BJ (cell line): ENCODE measurements at places on chromosomes 5 and 9.

- DNase-seq: no peak
Measured at GRCh38 chr5:160485364-160485969, 63.8 kb downstream of the PTTG1 start.

- no peak for DNase-seq
Measured at GRCh38 chr9:92133949-92134604, 18.9 kb upstream of the SPTLC1 start.

- DNase-seq: no peak
Measured at GRCh38 chr9:96232539-96233241, 69.3 kb downstream of the HSD17B3 start.

- no peak for DNase-seq
Measured at GRCh38 chr5:9166202-9167112, 379.4 kb downstream of the SEMA5A start.

- DNase-seq: no peak
Measured at GRCh38 chr9:93318480-93318879, 133.0 kb upstream of the FAM120A start.

DNA sequence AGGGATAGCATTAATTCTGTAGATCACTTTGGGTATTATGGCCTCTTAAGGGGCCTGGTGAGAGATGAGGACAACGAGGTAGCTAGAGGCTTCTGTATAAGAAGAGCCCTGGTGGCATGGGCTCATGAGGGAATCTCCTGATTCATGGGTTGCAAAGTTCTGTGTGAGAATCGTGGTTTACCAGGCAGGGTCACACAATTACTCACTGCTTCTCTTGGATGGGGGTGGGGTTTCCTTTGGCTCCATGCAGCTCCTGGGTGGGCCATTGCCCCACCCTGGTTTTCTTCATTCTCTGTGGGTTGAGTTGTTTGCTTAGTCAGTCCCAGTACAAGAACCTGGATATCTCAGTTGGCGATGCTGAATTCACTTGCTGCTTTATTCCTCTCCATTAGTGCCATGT, 30.9 kb upstream of the TNFSF15 start:
- no peak for DNase-seq

GRCh38 chr9:95491543-95492320, 25.0 kb downstream of the PTCH1 start:
- no peak for DNase-seq

DNA sequence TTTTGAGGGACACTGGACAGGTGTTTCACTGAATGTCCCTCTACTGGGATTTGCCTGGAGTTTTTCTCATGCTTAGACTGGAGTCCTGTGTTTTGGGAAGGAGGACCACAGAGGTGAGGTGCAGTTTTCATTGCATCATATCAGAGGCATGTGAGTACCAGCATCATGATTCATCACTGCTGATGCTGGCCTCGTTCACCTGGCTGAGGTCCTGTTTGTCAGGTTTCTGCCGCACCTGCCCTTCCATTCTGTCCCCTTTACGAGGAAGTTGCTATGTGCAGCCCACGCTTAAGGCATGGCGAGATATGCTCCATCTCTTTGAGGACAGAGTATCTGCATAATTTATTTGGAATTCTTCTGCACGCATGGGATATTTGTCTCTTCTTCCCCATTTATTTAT, 162.1 kb downstream of the TENT4A start:
- DNase-seq: no peak

- DNase-seq: no peak
Measured at GRCh38 chr5:141935538-141935937, 11.9 kb downstream of the DELE1 start.

- no peak for DNase-seq
Measured at GRCh38 chr9:136142859-136143214, 24.2 kb upstream of the TMEM250 start.

DNA sequence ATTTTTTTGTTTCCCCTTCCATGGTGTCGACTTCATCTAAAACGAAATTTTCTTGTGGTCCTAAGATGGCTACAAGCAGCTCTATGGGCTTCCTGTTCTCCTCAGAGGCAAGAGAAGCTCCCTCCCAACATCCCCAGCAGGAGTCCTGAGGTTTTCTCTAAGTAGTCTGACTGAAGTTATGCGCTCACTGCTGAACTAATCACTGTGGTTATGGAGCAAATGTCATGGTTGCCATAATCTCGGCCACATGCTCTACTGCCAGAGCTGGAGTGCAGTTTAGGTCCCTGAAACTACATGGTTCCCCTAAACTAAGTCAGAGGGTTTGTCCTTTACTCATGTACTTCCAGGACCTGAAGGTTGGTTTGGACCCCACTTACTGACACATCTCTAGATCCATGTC, 68.0 kb upstream of the MAMDC2 start:
- DNase-seq: peak; percentile 13

- no peak for DNase-seq
Measured at GRCh38 chr5:7850395-7851239, at the start of gene CFAP90. CFAP90 (minus strand) TSS chr5:7851133; CDS start chr5:7851021, 112 bp downstream.

GRCh38 chr5:83559118-83559785, 87.7 kb downstream of the VCAN start:
- no peak for DNase-seq

DNA sequence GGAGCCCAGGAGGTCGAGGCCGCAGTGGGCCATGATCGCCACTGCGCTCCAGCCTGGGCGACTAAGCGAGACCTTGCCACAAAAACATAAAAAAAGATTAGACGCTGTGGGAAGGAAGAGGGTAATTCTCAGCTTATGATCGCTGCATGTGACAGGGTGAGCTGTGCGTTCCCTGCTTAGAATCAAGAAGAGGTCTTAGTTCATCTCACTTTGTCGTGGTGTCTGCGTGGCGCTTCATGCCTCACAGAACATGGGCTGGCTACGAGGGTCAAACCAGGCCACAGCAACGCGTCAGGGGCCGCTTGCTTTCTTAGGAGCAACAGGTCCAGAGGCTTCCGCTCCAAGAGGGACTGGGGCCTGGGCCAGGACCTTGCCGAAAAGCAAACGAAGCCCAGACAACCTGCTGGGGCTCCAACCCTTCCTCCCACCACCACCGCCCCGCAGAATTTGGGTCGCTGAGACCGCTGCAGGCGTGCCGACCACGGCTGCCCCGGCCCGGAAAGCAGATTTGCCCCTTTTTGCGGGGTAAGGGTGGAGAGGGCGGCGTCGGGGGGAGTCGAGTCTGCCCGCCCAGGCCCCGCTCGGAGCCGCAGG, 10.0 kb upstream of the GRIN1 start:
- DNase-seq: no peak

DNA sequence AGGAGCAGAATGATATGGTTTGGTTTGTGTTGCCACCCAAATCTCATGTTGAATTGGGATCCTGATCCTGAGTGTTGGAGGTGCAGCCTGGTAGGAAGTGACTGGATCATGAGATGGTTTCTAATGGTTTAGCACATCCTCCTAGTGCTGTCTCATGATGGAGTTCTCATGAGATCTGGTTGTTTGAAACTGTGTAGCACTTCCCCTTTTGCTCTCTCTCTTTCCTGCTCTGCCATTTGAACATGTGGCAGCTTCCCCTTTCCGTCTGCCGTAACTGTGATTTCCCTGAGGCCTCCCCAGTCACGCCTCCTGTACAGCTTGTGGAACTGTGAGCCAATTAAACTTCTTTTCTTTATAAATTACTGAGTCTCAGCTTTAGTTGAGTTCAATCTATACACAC, 756.8 kb upstream of the CDH6 start:
- no peak for DNase-seq

DNA sequence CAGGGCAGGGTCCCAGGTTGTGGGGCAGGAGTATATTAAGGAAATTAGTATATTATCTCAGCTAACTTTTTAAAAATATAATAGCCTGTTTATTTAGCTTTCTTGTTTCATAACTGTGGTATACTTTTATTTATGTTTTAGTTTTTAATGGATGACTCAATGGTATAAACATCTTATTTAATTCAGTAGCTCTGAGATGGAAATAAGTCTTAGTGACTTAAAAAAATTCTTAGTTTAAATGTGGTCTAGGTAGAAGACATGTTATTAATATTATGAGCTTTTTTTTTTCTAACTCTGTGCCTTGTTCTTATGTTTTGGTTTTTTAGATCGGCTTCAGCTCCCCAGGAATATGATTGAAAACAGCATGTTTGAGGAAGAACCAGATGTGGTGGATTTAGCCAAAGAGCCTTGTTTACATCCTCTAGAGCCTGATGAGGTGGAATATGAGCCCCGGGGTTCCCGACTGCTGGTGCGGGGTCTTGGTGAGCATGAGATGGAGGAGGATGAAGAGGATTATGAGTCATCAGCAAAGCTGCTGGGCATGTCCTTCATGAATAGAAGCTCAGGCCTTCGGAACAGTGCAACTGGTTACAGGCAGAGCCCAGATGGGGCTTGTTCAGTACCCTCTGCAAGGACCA, 43.1 kb downstream of the LNPEP start:
- DNase-seq: peak; percentile 19

DNA sequence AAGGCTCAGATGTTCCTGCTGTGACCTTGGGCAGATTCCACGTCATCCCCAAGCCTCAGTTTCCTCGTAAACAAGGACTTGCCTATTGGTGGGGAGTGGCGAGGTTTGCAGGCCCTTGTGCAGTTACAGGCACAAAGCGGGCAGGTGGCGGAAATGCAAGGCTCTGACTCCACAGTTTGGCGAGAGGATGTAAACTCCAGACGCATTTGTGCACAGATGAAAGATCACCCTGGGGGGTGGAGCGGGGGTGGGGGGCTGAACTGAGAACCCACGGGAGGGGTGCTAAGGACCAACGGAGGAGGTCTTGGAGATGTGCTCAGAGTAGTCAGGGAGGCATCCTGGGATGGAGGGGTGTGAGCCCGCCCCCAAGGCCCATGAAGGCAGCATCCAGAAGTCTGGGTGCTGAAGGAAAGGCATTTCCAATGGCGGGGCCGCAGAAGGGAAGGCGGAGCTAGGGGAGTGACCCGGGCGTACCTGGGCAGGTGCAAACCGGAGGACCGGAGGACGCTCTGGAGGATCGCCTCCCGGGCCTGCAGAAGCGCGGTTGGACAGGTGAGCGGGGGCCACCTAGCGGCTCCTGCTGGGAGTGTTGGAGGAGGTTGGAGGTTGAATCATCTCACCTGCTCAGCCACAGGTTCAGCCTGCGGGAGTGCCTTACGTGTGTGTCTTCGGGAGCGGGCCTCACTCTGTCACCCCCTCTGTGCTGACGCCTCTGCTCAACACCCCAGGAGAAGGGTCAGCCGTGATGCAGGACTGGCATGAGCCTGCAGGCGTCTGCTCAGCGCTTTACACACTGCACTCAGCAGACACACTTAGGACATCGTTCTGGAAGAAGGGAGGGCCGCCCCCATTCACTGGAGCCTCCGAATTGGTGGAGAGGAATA, 1.9 kb upstream of the FIBCD1 start:
- no peak for DNase-seq

GRCh38 chr5:132663771-132664695, 6.1 kb downstream of the IL13 start:
- no peak for DNase-seq

DNA sequence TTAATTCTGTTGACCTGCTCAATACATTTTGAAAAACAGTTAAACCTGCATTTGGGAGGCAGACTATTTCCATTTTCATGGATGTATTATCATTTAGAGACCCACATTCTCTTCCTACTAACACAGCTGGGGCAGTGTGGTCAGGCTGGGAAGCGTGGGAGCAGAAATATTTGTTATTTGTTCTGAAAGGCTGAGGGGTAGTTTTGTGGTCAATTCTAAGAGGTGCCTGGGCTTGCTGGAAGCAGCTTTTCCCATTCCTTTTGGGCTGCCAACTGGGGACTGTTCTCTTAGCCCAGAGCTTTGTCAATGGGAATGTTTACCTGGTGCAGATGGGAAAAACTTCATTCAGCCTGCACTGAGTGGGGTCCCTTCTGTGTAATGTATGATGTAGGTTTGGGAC, 171.4 kb upstream of the DAP start:
- no peak for DNase-seq

GRCh38 chr5:109868737-109869136, 179.0 kb downstream of the MAN2A1 start:
- no peak for DNase-seq

DNA sequence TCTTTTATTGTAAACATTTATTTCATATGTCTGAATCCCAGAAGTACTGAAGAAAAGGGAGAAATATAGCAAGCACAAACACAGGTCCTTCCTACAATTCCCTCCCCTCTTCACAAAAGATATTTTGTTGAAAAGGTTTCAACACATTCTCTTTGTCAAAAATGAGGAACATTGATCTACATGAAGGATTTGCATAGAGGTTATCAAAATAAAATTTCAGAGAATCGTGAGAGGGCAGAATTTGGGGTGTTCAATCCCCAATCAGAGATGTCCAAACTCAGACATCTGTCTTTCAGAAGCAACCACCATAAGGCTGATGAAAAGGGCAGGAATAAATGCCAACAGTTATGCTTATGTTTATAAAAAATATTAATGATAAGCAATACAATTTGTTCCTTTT, 69.2 kb downstream of the MARCHF3 start:
- DNase-seq: no peak

GRCh38 chr5:139668064-139668880, 20.1 kb downstream of the CXXC5 start:
- DNase-seq: no peak

- no peak for DNase-seq
Measured at GRCh38 chr9:134633362-134634142, 8.1 kb upstream of the COL5A1 start.

- no peak for DNase-seq
Measured at GRCh38 chr5:111194925-111195324, 29.3 kb upstream of the CAMK4 start.

- DNase-seq: no peak
Measured at GRCh38 chr5:108311682-108312081, 70.2 kb downstream of the FBXL17 start.

- DNase-seq: no peak
Measured at GRCh38 chr5:176570044-176570443, 20.9 kb downstream of the CDHR2 start.

DNA sequence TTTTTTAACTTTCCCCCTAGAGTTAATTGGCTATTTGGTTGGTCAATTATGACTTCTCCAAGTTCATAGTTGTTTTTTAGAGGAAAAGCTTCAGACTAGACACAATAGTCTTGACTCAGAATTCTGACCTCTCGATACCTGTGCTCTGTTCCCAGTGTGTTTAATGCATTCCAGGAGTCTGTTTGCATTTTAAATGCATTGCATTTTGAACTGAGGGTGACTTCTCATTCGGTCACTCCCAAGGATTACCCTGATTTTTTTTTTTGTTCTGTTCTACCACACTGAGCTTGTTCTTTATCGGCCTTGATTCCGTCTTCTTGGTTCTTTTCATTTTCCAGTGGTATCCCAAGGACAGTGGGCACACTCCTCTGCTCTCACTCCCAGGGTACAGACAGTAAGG, 16.3 kb downstream of the ARHGEF28 start:
- no peak for DNase-seq

- DNase-seq: no peak
Measured at GRCh38 chr5:124790301-124790894, 44.0 kb upstream of the ZNF608 start.

- no peak for DNase-seq
Measured at GRCh38 chr5:108747774-108748400, at the start of gene FER. FER (plus strand) TSS chr5:108747897; CDS start chr5:108798183, 50,286 bp downstream.

- no peak for DNase-seq
Measured at GRCh38 chr9:27659001-27659400, 85.7 kb upstream of the C9orf72 start.

GRCh38 chr5:132495667-132496190, 5.2 kb upstream of the IRF1 start:
- peak; percentile 57 for DNase-seq
